ENCODE measurements at places on chromosomes 1 and 21.

DNA sequence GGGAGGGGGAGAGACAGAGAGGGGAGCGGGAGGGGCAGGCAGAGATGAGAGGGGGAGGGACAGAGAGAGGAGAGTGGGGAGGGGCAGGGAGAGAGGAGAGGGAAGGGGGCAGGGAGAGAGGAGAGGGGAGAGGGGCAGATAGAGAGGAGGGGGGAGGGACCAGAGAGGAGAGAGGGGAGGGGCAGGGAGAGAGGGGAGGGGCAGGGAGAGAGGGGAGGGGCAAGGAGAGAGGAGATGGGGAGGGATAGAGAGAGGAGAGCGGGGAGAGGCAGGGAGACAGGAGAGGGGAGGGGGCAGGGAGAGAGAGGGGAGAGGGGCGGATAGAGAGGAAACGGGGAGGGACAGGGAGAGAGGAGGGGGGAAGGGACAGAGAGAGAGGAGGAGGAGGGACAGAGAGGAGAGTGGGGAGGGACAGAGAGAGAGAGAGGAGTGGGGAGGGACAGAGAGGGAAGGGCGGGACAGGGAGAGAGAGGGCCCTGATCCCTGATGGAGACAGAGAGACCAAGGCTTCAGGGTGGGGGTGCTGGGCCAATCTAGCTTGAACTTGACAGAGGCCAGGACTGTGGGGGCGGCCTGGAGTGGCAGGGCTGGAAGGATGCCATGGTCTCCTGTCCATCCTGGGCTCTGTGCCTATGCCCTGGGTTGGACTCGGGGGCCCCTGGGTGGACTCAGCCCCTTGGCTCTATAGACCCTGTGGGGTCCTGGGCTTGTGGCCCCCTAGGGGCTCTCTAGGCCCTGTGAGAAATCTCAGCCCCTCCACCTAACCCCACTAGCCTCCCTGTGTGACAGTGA lies 43.6 kb downstream of the DMRTB1 start:
- no peak for DNase-seq

DNA sequence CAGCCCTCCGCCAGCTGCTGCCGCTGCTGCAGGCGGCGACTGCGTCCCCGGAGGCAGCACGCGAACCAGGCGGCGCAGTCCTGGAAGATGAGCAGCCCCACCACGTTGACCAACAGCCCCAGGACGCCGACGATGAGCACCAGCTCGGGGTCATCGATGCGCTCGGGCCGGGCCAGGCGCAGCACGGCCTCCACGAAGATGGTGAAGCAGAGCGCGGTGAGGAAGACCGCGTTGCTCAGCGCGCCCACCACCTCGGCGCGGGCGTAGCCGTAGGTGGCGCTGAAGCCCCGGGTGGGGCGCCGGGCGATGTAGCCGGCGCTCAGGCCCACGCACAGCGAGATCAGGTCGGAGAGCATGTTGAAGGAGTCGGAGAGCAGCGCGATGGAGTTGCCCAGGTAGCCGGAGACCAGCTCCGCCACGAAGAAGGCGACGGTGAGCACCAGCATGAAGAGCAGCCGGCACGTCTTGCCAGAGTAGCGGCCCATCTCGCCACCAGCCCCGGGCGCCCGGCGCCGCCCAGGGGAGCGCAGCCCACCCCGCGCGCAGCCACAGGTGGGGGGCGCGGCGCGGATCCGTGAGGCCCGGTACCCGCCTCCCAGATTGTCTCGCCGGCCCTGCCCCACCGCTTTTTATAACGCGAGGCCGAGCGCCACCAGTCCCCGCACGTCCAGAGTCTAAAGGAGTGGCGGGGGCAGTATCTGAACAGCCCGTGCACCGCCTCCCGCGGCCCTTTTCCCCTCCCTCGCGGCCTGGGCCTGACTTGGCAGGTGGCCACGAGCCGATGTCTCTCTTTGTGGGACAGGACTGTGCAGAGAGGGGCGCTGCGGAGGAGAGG lies at the start of gene SLC30A10:
SLC30A10 (minus strand) TSS at position 602 of the 835 bp plus-strand sequence; CDS start at position 485, 117 bp downstream.
- DNase-seq: no peak

DNA sequence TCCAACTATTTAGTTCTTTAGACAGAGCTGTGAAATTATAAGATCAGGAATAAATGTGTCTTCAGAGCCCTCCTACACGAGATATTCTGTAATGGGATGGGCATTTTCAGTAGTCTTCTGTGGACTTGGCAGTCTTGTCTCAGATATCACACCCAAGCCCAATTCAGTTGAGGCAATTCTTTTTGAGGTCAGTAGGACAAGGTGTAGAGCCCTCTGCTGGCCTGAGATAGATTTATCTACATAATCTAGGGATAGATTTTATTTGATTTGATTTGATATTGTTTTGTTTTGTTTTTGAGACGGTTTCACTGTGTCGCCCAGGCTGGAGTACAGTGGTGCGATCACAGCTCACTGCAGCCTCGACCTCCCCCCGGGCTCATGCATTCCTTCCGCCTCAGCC lies 77.5 kb downstream of the FMN2 start:
- DNase-seq: no peak

GRCh38 chr1:156357977-156358376 lies 11.0 kb upstream of the RHBG start:
- no peak for DNase-seq

- DNase-seq: no peak
These were observed 1.2 kb downstream of the HHIPL2 start for GRCh38 chr1:222546548-222547259.

DNA sequence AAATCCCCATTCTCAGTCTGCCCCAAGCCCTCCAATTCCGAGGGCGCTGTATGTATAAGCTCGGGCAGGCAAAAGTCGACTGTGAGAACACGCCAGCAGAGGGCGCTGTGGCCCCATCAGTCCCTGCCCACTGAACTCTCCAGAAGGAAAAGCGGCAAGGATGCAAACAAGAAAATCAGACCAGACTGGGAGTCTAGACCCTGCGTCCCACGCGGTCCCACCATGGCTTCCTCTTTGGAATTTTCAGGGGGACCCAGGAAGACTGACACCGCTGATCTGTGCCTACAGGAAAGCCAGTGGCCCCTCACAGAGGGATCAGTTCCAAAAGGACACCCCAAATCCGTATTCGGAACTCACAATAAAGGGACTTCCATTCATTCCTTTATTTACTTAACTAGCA lies 19.5 kb downstream of the TEX35 start:
- peak; percentile 41 for DNase-seq

GRCh38 chr1:243320224-243320623 lies 64.4 kb downstream of the SDCCAG8 start:
- DNase-seq: no peak

DNA sequence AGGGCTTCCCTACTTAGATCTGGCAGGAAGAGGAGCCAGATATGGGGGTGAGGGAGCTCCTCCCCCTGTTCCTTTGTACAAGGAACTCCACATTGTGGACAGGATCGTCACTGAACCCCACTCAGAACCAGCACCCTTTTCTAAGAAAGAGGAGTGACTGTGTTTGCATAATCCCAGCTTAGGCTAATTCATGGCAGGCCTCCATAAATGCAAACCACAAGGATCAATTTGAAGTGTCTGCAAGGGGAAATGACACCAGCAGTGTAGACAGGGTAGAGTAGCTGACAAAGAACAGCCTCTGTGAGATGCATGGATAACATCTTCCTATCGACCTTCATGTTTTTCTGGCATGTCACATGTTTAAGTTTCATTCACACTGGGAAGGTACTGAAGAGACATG lies 11.7 kb downstream of the MX1 start:
- no peak for DNase-seq

DNA sequence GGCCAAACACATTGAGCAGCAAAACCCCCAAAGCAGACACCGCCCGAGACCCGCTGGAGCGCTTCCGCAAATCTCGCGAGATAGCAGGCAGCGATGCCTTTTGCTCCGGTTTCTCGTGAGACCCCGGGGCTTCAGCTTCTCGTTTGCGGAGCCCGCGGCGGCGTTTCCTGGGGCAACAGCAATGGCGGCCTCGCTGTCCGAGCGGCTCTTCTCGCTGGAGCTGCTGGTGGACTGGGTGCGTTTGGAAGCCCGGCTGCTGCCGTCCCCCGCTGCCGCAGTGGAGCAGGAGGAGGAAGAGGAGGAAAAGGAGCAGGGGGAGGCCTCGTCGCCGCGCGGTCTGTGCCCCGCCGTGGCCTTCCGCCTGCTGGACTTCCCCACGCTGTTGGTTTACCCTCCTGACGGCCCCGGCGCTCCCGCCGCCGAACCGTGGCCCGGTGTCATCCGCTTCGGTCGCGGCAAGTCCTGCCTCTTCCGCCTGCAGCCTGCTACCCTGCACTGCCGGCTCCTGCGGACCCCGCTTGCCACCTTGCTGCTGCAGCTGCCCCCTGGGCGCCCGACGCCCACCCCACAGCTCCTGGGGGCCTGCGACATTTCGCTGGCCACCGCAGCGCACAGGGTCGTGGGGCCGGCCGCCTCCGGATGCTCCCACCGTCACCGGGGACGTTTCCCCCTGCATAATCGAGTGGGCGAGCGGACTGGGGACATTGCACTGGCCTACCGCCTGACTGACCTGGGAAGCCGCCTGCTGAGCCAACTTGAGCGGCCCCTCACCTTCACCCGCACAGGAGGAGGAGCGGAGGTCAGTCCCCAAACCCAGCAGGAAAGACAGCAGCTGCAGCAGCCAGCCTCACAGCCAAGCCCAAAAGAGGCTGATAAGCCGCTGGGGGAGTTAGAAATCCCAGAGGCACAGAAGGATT lies at the start of gene MAP10:
MAP10 (plus strand) TSS at position 148 of the 917 bp plus-strand sequence; CDS start at position 182, 34 bp downstream.
- peak; percentile 28 for DNase-seq

DNA sequence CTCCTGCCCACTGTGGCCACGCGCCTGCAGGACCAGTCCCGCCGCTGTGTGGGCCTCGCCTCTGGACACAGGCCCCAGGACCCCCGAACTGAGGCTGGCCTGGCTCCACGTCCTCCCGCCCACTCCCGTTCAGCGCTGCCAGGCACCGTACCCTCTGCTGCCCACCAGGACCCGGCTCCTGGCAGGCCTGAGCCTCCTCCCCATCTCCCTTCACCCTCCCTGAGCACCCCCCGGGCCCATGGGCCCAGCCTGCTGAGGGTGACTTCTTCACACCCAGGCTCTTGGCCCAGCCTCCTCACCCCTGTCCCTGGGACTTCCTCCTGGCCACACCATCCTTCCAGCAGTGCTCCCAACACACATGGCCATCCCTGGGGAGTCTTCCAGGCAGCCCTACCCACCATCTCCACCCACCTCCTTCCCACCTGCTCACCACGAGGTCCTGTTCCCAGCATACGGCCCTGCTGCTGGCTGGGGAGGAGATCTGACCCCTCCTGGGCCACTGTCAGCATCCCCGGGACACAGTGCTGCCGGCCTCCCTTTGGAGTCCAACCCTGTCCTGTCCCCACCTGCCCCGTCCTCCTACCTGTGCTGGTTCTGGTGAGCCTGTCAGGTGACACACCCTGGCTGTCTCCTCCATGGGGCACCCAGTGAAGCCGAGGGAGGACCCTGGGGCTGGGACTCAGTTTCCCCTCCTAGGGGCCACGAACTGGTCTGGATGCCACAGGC lies 53.7 kb downstream of the SLX9 start:
- no peak for DNase-seq

GRCh38 chr21:15809065-15809464 lies 79.3 kb downstream of the USP25 start:
- DNase-seq: no peak

GRCh38 chr1:6999826-7000225 lies 214.6 kb downstream of the CAMTA1 start:
- DNase-seq: no peak

DNA sequence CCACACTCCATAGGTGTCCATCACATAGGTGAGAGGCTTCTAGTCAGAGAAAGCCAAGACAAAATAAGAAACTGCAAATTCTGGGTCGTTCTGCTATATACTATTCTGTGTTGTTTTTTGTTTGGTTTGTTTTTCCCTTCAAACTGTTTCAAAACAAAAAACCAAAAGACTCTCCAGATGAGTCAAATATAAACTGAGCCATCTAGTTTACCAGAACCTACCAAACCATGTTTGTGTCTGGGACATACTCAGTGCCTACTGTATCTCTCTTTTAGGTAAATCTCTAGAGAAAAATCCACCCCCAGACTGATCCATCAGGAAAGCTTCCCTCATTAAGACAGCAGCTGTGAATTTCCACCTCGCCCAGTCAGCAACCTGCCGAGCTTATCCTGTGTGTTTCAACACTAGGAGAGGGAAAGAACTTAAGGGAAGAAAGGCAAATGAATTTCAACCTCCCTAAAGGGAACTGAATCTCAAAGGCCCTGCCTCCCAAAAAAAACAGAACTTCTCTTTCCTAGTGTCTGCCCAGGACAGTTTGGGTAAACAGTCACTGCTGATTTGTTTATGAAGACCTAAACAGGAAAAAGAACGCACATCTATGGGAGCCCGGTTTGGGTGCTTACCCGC lies 17.2 kb downstream of the PPT1 start:
- DNase-seq: no peak

DNA sequence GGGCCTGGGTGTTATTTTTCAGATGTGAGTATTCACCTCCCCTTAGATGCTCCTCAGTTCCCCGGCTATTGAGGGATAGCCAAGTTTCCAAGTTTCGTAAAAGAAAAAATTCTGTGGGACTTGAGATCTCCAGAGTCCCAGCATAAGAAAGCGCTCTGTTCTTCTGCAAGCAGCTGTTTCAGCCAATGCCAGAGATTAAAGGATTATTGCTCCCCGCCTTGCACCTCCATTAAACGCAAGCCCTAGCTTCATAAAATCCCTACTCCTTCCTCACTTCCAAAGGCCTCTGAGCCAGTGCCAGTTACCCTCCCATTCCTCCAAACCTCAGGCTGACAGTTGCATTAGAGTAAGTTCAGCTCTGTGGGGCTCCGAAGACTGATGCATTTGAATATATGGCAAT lies 56.4 kb downstream of the CHIA start:
- DNase-seq: no peak

DNA sequence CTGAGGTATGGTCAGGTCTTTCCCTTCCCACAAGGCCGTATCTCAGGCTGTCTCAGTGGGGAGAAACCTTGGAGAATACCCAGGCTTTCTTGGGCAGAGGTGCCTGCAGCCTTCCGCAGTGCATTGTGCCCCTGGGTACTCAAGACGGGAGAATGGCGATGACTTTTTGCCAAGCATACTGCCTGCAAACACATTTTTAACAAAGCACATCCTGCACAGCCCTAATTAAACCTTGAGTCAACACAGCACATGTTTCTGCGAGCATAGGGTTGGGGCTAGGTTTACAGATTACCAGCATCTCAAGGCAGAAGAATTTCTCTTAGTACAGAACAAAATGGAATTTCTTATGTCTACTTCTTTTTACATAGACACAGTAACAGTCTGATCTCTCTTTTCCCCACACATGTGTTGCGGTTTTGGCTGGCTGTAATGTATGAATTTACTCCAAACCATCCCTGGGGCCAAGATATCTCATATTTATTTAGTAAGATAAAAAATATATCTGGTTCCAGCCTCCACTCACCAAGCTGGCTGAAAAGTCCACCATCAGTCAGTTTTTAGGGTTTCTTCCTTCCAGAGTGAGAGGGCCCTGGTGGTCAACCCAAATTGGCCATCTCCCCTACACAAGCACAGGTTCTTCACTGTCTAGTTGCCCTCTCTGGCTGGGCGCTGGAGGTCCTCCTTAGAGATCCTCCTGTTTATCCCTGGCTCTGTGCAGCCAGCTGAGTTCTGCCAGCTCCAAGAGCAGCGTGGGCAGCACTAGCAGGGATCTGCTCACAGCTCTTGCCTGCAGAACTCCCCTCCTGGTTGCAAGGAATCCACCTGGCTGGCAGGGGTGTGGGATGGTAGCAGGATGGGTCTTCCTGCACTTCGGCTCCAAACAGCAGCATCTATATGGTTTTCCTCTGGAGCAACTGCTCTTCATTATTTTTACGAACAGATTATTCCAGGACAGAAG lies 2.6 kb downstream of the FAAH start:
- DNase-seq: no peak

GRCh38 chr1:181583598-181583997 lies 100.3 kb downstream of the CACNA1E start:
- no peak for DNase-seq

All from stimulated activated CD8-positive, alpha-beta memory T cell treated with anti-CD3 and anti-CD28 coated beads, Interleukin-2, amount 100 ng/mL, for 1 hour (primary cell).